Chondrocyte (in vitro differentiated cells): ENCODE measurements at places on chromosomes 13 and 19. TPM values are rescaled to one million over a fixed set of nuclear protein-coding genes. Genes with fewer than 3 reads are reported as not detected.

DNA sequence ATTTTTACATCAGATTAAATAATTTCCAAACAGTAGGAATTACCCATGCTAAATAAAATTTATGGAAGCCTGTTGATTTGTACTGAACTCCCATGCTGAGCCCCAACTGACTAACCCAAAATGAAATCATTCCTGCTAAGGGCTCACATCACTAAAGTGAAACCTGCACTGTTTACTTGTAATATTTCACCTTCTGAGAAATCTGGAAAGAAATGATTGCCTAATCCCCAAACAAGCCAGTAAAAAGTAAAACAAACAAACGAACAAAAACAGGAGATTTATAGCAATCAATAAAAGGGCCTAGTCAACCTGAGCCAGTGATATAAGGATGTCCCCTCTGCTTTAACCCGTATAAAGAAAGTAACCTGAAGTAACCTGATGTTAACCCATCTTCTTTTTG, 1599.8 kb downstream of the OLFM4 start:
- no peak for DNase-seq

DNA sequence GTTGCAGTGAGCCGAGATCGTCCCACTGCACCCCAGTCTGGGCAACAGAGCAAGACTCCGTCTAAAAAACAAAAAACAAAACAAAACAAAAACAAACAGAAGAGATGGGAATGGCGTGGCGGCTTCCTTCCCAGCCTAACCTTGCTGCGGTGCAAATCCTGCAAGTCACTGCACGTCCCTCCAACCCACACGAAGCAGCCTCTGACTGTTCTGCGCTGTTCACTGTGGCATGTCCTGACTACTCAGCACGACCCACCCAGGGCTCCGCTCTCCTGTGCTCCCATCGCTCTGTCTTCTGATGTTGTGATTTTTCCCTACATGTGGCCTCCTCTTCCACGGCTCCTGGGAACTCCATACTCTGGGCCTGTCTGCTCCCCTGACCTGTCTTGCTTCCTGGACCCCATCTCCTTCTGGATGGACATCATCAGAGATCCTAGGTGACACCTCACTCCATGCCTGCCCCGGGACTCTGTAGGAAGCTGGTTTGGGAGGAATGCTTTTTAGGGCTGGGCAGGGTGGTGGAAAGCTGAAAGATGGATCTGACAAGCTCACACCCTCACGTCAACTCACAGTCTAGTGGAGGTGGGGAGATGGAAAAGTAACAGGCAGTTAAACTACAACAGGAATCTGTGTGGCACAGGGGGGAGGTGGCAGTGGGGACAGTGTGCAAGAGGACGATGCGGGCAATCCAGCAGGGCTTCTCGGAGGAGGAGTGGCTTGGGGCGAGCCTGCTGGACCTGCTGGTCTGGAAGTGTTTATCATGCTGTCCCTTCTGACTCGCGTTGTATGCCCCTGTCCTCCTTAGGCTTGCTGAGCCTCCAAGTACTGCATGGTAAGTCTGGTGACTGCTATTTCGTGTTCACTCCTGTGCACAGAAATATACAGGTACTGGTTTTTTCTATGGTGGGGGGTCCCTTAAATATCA, 18.8 kb downstream of the ZSCAN5A start:
- no peak for DNase-seq

CEBPG gene
- 16.3 to 54.4 TPM (median 50.2 TPM) in 3 replicates for total RNA-seq

CDX2 gene
- total RNA-seq: not detected in 3 replicates

DNA sequence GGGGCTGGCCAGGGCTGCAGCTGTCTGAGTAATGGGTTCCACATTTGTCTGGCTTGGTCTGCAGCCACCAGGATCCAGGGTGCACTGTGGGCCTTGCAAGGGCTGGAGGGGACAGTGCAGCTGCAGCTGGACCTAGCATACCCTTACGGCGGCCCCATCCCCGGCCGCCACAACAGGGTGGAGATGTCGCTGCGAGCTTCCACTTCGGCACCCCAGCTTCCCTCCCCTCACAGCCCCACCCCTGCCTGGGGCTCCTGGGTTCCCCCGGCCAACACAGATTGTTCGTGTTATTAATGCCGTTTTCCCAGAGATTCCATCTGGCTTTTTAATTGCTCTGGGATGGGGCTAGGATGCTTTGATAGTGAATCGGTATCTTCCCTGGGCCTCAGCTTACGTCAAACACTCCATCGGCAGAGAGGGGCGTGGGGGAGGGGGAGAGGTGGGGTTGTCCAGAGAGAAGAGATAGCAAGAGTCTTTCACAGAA, 5.8 kb downstream of the CEBPA start:
- peak; percentile 50 for DNase-seq

DNA sequence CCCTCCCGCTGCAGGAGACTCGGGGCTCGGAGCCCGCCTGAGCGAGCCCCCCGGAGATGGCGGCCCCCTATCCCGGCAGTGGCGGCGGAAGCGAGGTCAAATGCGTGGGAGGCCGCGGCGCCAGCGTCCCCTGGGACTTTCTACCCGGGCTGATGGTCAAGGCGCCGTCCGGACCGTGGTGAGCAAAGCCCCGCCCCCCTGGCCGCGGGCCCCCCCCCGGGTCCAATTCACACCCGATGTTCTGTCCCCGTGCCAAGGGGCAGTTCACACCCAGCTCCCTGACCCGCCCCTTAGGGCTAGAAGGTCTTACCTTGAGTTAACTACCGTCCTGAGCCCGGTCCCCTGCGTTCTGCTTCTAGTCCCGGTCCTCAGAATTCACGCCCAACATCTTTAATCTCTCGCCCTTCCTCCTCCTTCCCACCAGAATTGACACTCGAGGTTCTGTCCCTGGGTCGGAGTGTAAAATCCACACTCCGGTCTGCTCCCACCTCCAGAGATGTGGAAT, 1.4 kb downstream of the NPAS1 start:
- no peak for DNase-seq

GRCh38 chr13:59607780-59608233, 555.9 kb downstream of the DIAPH3 start:
- DNase-seq: no peak
